T-cell (primary cell): ENCODE measurements at places on chromosomes 6 and 20. TPM values are rescaled to one million over a fixed set of nuclear protein-coding genes. Genes with fewer than 3 reads are reported as not detected.

The TP53TG5 gene
- total RNA-seq = 0.16 TPM

The SLC17A4 gene
- total RNA-seq = not detected

The MAS1 gene
- not detected for total RNA-seq

The ZKSCAN8 gene
- total RNA-seq = 29.8 TPM

The NNAT gene
- not detected for total RNA-seq

The BMP7 gene
- total RNA-seq = not detected

The MOCS1 gene
- 1.1 TPM for total RNA-seq

The ROS1 gene
- total RNA-seq = 0.03 TPM

The GRIK2 gene
- not detected for total RNA-seq

The ARHGAP40 gene
- not detected for total RNA-seq

The ABHD16B gene
- not detected for total RNA-seq

The ANKRD6 gene
- total RNA-seq = 6.7 TPM

The CRISP3 gene
- not detected for total RNA-seq

The RBL1 gene
- total RNA-seq = 28.2 TPM

The EMILIN3 gene
- not detected for total RNA-seq
